ENCODE measurements at places on chromosomes 12 and 14.

- DNase-seq, result no peak
Observed at GRCh38 chr12:102371165-102371564, 109.2 kb downstream of the IGF1 start.

DNA sequence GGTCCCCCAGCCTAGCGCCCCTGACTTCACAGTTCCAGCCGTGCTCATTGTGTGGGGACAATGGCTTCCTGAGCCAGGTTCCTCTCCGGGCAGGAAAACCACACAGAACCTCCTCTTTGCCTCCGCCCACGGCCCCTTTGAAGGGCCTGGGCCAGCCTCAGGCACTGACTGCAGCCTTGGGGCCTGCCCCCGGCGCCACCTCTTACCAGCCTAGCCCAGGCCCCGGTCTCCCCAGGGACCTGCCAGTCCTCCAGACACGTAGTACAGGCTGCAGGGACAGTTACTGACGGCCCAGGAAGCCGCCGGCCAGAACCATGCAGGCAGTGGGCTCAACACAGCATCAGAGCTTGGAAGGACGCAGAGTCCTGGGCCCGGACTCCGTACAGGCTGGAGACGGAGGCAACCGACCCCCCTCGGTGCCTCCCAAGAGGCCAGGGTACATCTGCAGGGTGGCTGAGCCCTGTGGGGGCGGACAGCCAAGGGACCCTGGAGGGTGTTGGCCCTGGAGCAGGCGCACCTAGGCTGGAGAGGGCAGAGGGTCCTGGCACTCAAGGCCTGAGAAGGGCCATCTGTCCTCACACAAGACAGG lies 20.9 kb upstream of the NUDT14 start:
- DNase-seq, result no peak

DNA sequence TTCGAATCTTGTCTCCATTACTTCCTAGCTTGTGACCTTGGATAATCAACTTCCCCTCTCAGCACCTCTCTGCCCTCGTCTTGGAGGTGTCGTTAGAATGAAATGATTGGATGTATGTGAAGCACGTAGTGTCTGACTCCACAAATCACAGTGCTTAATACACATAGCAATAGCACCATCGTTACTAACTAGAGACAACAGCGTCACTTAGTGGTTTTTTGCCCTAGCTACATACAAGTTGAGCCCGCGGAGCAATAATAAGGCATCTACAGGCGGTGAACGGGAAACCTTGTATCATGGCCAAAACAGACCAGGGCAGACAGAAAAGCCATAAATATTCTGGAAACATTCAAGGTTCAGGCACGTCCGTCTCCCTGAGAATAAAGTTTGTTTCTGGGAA lies 154.9 kb downstream of the ASCL4 start:
- DNase-seq, result no peak

- no peak for DNase-seq
Observed at GRCh38 chr14:61631045-61631687, 64.1 kb upstream of the HIF1A start.

DNA sequence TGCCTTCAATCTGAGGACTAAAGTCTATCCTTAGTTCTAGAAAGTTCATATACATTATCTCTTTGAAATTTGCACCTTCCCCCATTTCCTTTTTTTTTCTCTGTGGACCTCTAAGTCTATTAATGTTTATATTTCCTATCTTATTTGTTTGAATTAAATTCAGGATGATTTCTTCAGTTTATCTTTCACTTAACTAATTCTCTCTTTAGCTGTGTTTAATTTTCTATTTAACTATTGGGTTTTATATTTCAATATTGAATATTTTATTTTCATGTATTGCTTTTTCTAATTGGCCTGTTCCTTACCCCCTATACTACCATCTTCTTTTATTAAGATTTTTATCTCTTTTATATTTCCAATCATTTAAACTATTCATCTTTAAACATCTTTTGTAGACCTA lies 9.5 kb downstream of the PLEKHG3 start:
- DNase-seq, result no peak

GRCh38 chr14:46582826-46583225 lies 68.8 kb downstream of the RPL10L start:
- DNase-seq, result no peak

GRCh38 chr12:28017126-28017872 lies 44.8 kb upstream of the PTHLH start:
- no peak for DNase-seq

GRCh38 chr12:26740348-26740747 lies 92.6 kb downstream of the ITPR2 start:
- DNase-seq, result no peak

DNA sequence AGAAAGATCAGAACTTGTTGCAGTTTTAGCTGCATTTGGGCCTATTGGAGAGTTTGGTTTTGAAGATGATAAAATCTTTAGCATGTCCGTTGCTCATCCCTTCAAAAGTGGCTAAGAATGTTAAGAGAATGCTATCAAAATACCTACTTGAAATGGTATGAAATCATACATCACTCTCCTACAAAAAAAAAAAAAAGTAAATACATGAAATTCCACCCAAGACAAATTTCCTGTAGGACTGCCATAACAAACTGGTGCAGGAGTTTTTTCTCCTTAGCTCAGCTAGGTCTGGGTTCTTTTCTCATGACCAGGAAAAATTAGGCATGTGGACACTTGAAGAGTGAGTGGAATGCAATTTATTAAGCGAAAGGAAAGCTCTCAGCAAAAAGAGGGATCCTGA lies 15.9 kb upstream of the FAR2 start:
- no peak for DNase-seq

GRCh38 chr12:57844709-57845477 lies 1.6 kb downstream of the CTDSP2 start:
- DNase-seq, result peak; percentile 17

- DNase-seq, result peak; percentile 43
Observed at GRCh38 chr12:98424726-98425401, 90.5 kb upstream of the TMPO start.

DNA sequence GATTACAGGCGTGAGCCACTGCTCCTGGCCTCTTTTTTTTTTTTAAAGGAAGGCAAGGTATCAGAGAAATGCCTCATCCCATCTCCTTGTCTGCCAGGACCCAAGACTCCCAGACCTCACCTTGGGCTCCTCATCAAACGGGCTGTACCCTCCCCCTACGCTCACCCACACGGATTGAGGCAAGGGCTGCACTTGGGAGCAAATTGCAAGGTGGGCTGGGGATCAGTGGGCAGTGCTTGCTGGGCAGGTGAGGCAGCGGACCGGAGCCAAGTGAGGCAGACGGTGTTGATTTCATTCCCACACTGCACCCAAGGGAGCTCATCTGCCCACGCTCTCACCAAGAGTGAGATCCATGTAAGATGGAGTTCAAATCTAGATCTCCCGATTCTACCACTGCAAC lies 41.0 kb upstream of the DICER1 start:
- DNase-seq, result no peak
